ENCODE measurements at places on chromosomes 5 and 9.

- peaks cover 26% of the 10 kb centered on the region for H3K4me1 ChIP-seq
- no peaks in the 10 kb centered on the region for H3K27me3 ChIP-seq
- peaks cover 29% of the 10 kb centered on the region for H3K36me3 ChIP-seq
- H3K27ac ChIP-seq = no peak overlapping the region
- DNase-seq = no peak
These were observed 32.8 kb downstream of the SMARCA2 start for GRCh38 chr9:2047916-2048315.

DNA sequence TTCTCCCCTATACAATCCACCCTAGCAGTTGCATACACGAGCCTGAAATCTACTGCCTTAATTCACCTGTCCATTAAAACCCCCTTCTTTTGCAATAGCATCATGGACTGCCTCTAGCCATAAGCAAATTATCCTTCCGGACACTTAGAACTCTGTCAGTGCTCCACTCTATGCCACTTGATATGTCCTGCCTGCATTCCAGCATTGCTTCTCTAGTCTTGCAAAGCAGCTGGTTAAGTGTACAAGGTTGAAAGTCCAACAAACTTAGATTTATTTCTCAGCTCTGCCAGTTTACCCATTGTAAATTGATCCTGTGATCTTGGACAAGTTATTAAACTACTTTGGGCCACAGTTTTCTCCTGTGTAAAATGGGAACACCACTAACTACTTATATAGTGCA, 197.9 kb downstream of the EPB41L4A start:
- DNase-seq = no peak
- no peaks in the 10 kb centered on the region for H3K36me3 ChIP-seq
- no peak overlapping the region for H3K27ac ChIP-seq
- H3K4me3 ChIP-seq = no peak overlapping the region

GRCh38 chr9:110900456-110900855, 137.8 kb downstream of the LPAR1 start:
- no peaks in the 10 kb centered on the region for H3K36me3 ChIP-seq
- no peaks in the 10 kb centered on the region for H3K4me1 ChIP-seq
- no peaks in the 10 kb centered on the region for H3K27me3 ChIP-seq
- no peak overlapping the region for H3K4me3 ChIP-seq

GRCh38 chr5:90602681-90603080, 44.1 kb downstream of the ADGRV1 start:
- peaks cover 3% of the 10 kb centered on the region for H3K4me1 ChIP-seq
- DNase-seq = no peak
- H3K27ac ChIP-seq = no peak overlapping the region
- H3K36me3 ChIP-seq = no peaks in the 10 kb centered on the region
- H3K4me3 ChIP-seq = no peak overlapping the region
- no peaks in the 10 kb centered on the region for H3K27me3 ChIP-seq

DNA sequence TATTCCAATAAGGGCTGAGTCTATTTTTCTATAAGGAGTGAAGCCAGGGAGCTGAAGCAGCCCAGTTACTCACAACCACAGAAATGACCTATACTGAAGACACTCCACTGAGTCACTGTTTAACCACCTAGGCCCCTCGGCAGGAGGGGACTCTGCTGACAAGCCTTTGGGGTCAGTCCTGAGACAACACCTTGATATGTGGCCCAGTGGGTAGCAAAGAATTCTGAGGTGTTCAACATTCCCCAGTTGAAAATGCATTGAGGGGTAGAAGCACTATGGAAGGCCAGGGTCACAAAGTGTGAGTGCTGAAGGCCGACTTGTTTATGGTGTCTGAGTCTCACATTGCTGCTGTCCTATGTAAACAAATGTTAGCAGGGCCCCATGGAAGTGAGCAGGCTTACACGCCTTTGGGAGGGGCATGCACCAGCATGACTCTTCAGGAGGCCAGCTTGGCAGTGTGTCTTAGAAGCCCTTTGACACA, 112.6 kb upstream of the NFIL3 start:
- H3K4me3 ChIP-seq = no peak overlapping the region
- no peaks in the 10 kb centered on the region for H3K36me3 ChIP-seq
- H3K27ac ChIP-seq = no peak overlapping the region
- H3K4me1 ChIP-seq = no peaks in the 10 kb centered on the region
- DNase-seq = no peak

DNA sequence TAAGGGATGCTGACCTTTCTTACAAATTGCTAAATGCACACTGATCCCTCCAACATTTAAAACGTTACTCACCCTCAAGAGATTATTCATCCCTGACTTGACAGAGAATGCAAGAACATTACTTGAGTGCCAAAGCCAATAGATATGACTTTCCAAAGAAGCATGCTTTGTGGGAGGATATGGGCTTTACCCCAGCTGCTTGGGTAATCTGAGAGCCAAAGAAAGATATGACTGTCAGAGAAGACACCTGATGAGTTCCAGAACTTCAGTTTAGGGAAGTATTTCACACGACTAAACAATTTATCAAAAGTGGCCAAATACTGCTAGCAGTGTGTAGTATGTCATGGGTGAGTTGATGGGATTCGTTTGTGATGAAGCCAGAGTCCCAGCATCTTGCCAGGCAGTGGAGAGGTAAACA, 7.4 kb upstream of the SPDL1 start:
- no peak overlapping the region for H3K4me3 ChIP-seq
- H3K4me1 ChIP-seq = no peaks in the 10 kb centered on the region
- H3K27ac ChIP-seq = no peak overlapping the region
- H3K36me3 ChIP-seq = no peaks in the 10 kb centered on the region
- no peak for DNase-seq
- H3K27me3 ChIP-seq = peaks cover 3% of the 10 kb centered on the region

DNA sequence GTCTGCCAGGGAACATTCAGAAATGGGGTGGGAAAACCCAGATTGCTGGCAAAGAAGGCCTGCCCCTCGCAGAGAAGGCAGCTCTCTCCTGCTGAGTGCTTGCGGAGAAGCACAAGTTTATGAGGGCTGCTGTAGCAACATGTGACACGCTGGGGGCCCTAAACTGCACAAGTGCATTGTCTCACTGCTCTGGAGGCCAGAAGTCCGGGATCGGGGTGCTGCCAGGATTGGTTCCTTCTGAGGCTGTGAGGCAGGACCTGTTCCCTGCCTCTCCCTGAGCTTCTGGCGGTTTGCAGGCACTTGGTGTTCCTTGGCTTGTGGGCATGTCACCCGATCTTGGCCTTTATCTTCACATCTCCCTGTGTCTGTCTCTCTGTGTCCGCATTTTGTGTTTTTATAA, 75.6 kb upstream of the NEURL1B start:
- no peak overlapping the region for H3K4me3 ChIP-seq
- no peaks in the 10 kb centered on the region for H3K36me3 ChIP-seq
- no peak for DNase-seq
- H3K4me1 ChIP-seq = no peaks in the 10 kb centered on the region
- peaks cover 12% of the 10 kb centered on the region for H3K27me3 ChIP-seq

DNA sequence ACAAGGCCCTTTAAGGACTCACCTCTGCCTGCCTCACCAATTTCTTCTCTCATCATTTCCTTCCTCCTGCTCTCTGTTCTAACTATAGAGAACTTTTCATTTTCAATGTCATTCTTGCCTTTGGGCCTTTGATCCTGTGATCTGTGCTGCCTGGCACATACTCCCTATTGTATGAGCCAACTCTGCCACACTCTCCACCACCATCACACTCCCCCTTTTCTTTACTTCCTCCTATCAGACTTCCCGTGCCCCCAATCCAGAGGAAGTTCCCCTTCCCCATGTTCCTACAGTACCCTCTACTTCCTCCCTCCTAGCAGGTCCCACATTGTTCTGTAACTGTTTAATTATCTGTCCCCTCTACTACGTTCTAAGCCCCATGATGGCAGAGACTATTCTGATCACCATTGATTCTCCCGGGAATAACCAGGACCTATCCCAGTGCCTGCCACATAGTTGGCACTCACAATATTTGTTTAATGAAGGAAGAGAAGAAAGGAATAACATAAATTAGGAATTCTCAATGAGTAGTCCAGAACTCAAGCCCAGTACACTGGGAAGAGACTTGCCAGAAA, 27.5 kb downstream of the ADAM19 start:
- H3K36me3 ChIP-seq = 0 out of 2 replicates have a peak, but pooled peaks cover 4% of the 10 kb centered on the region
- no peak for DNase-seq
- peaks cover 48% of the 10 kb centered on the region for H3K4me1 ChIP-seq
- no peak overlapping the region for H3K4me3 ChIP-seq

- H3K27ac ChIP-seq = no peak overlapping the region
- no peaks in the 10 kb centered on the region for H3K27me3 ChIP-seq
- no peaks in the 10 kb centered on the region for H3K36me3 ChIP-seq
These were observed 2.0 kb downstream of the FCHSD1 start for GRCh38 chr5:141649056-141649688.

DNA sequence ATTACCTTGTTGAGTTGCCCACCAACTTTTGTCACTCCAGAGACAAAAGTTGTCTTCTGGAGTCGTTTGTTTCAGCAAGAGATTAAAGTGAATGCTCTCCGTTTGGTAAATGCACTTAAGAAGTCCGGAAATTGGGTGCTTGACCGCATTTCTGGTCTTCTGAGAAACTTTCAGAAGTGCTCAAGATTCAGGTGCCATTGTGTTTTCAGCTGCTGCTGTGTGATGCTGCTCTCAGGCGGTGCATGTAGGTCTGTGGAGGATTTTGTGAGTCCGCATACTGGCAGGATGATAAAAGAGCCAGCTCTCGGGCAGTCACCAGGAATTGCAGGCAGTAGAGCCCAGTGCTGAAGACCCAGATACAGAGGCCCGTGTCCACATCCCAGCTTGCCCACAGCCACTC, 5.9 kb upstream of the NFIL3 start:
- H3K4me1 ChIP-seq = no peaks in the 10 kb centered on the region
- no peak overlapping the region for H3K27ac ChIP-seq
- H3K36me3 ChIP-seq = no peaks in the 10 kb centered on the region
- DNase-seq = no peak
- H3K4me3 ChIP-seq = no peak overlapping the region

GRCh38 chr9:91234523-91234922, 127.2 kb downstream of the AUH start:
- H3K27me3 ChIP-seq = no peaks in the 10 kb centered on the region
- no peak overlapping the region for H3K4me3 ChIP-seq
- H3K36me3 ChIP-seq = no peaks in the 10 kb centered on the region
- no peak overlapping the region for H3K27ac ChIP-seq
- no peak for DNase-seq
- H3K4me1 ChIP-seq = no peaks in the 10 kb centered on the region

GRCh38 chr5:1253456-1254105, 28.4 kb downstream of the SLC6A18 start:
- no peak overlapping the region for H3K27ac ChIP-seq
- H3K36me3 ChIP-seq = no peaks in the 10 kb centered on the region
- no peak for DNase-seq
- H3K27me3 ChIP-seq = no peaks in the 10 kb centered on the region
- H3K4me3 ChIP-seq = no peak overlapping the region

DNA sequence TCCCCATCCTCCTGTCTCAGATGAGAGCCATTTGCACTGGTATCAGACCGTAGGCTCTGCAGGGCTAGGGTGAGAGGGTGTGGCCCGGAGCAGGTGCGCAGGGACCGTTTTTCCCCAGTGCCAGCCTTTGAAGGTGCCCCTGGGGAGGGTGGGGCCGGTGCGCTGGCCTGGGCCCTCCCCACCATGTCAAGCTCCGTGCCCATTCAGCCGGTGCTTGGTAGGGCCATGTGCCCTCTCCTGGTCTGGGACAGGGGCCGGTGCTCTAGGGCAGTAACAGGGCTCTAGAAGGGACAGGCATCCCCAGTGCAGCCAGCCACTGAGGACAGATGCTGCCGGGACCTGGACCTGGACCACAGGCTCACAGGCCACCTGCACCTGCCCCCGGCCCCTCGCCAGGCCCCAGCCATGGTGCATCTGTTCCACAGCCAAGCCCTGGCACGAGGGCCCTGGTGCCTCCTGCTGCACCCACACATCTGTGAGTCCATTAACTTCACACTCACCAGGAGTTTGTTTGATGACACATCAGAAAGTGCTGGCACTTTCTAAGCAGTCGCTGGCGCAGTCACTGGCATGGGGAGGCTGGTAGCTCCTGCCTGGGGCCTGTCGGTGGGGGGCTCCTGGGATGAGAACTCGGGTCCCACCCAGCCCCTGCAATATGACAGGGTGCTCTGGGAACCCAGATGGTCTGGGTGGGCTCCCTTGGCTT, 5.0 kb upstream of the QRFP start:
- DNase-seq = no peak
- no peak overlapping the region for H3K27ac ChIP-seq
- no peak overlapping the region for H3K4me3 ChIP-seq
- no peaks in the 10 kb centered on the region for H3K27me3 ChIP-seq

- no peaks in the 10 kb centered on the region for H3K4me1 ChIP-seq
- no peaks in the 10 kb centered on the region for H3K27me3 ChIP-seq
- DNase-seq = no peak
These were observed 271.4 kb downstream of the TLE1 start for GRCh38 chr9:81417941-81418340.

- peaks cover 2% of the 10 kb centered on the region for H3K36me3 ChIP-seq
- H3K4me3 ChIP-seq = no peak overlapping the region
- no peak for DNase-seq
- H3K4me1 ChIP-seq = no peaks in the 10 kb centered on the region
These were observed 15.7 kb downstream of the NACC2 start for GRCh38 chr9:136079211-136079915.

DNA sequence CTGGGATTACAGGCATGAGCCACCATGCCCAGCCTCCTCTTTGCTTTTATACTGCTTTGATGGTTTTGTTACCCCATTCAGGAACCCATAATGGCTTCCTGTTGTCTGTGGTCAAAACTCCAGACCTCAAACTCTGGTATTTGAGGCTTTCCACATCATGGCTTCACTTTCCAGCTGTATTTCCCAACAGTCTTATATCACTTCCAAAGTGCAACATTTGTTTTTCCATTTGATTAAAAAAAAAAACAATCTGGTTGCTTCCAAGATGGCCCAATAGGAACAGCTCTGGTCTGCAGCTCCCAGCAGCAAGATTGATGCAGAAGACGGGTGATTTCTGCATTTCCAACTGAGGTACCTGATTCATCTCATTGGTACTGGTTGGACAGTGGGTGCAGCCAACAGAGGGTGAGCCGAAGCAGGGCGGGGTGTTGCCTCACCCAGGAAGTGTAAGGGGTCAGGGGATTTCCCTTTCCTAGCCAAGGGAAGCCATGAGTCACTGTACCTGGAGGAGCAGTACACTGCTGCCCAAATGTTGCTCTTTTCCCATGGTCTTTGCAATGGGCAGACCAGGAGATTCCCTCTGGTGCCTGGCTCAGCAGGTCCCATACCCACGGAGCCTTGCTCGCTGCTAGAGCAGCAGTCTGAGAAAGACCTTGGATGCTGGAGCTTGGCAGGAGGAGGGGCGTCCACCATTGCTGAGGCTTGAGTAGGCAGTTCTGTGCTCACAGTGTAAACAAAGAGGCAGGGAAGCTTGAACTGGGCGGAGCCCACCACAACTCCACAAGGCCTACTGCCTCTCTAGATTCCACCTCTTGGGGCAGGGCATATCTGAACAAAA, 458.4 kb downstream of the KDM4C start:
- H3K4me1 ChIP-seq = no peaks in the 10 kb centered on the region
- H3K36me3 ChIP-seq = no peaks in the 10 kb centered on the region
- H3K27me3 ChIP-seq = no peaks in the 10 kb centered on the region
- H3K4me3 ChIP-seq = no peak overlapping the region
- no peak overlapping the region for H3K27ac ChIP-seq

- H3K27ac ChIP-seq = no peak overlapping the region
- peaks cover 6% of the 10 kb centered on the region for H3K36me3 ChIP-seq
- H3K4me1 ChIP-seq = no peaks in the 10 kb centered on the region
- H3K4me3 ChIP-seq = no peak overlapping the region
- no peak for DNase-seq
- H3K27me3 ChIP-seq = no peaks in the 10 kb centered on the region
These were observed 6.0 kb downstream of the LRRC8A start for GRCh38 chr9:128887914-128888350.

All from GM12878 (cell line).